ENCODE measurements at places on chromosomes 5 and 9. TPM values are rescaled to one million over a fixed set of nuclear protein-coding genes. Genes with fewer than 3 reads are reported as not detected.

The POLR3G gene
- 2.5 TPM for total RNA-seq

The TMC1 gene
- total RNA-seq, result 0.06 TPM

The GRXCR2 gene
- not detected for total RNA-seq

DNA sequence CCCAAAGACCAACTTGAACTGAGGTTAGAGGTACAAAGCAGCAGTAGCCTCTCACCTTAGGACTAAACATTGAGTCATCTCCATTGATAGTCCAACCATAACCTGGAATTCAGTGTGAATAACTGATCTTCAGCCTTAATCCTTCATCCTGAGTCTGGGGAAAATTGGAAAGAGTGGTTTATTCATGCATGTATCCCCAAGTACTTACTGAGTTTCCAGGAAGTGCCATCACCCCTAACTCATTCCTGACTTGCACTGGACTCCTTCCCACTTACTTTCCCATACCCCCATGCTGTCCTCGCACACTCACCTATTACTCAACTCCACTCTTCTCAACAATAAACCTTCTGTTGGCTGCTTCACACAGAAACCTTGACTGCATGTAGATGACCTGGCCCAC, 161.4 kb upstream of the ZNF462 start:
- DNase-seq, result no peak

DNA sequence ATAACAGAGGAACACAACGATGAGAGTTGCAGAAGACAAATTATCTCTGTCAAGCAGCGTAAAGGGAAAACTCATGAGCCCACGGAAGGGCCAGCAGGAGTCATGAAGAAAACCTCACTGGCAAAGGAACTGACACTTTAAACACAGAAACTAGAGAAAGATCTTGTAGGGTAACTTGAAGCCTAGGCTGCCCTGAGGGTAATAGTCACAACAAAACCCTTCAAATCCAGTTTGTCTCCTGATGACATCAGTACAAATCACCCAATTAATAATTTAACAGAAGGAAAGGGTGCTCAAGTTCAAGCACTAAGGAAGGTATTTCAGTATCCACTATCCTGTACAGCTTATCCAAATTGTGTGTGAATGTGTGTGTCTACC, 549.1 kb downstream of the MTRR start:
- no peak for DNase-seq

GRCh38 chr5:75457691-75458090, 53.7 kb downstream of the CERT1 start:
- no peak for DNase-seq

DNA sequence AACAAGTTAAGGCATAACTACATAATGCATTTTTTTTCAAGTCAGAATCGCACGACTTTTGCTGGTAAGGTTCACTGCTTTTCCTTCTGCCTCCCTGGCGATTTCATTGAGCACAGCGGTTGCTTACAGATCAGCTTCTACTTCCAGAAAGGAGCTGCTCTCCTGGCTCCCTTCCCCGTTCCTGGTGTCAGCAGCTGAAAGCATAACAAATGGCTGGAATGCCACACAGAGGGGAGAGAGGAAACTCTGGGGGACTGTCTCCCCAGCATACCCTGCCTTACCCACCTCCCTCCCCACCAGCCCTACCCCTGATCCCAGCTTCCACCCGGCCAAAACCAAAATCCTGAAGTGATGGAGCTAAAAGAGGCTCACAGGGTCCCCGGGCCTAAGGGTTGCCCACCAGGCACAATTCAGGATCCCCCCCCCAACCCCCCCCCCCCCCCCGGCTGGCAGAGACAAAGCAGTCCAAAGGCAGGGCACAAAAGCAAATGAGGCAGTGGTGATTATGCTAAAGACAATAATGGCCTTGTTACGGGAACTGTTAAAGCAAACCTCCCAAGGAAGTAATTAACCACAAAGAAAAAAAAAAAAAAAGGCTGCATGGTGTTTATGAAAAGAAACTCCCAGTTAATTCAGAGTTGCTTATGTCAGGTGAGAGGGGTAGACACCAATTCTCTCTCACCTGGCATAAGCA, 126.1 kb upstream of the WWC1 start:
- DNase-seq, result no peak

- no peak for DNase-seq
Measured at GRCh38 chr9:130479587-130479986, 34.8 kb downstream of the ASS1 start.

DNA sequence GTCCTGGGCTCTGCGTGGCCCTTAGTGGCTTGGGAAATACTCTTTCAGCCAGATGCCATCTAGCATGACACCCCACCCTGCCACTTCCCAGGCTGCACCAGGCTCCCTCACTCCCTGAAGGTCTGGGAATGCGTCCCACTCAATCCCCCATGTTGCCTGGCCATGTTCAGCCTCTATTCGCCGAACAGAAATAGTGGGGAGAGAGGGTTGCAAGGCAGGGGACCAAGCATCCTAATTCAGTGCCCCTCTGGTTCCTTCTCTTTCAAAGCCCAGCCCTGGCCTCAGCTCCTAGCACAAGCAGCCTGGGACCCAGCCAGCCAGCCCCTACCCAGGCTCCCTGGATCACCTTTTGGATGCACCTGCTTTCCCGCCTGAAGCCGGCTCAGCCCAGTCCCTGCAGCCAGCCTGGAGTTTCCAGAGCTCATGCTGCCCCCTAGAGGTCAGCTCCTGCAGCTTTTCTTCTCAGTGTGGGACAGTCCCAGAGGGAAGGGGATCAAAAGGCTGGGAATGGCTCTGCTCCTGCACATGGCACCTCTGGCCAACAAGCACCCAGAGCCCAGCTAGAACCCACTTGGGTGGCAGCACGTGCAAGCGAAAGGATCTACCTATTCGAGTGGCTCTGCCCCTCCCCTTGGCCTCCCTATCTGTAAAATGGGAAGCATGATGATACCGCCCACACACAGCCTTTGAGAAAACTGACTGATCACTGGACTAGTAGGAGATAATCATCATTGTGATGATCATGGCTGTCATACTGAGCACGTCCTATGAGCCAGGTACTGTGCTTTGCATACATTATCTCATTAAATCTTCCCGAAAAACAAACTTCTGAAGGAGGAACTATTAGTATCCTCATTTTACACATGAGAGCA, 48.7 kb upstream of the C5orf58 start:
- peak; percentile 57 for DNase-seq

- no peak for DNase-seq
Measured at GRCh38 chr9:131279863-131280570, 3.7 kb upstream of the FAM78A start.

The ZNF454 gene
- not detected for total RNA-seq

DNA sequence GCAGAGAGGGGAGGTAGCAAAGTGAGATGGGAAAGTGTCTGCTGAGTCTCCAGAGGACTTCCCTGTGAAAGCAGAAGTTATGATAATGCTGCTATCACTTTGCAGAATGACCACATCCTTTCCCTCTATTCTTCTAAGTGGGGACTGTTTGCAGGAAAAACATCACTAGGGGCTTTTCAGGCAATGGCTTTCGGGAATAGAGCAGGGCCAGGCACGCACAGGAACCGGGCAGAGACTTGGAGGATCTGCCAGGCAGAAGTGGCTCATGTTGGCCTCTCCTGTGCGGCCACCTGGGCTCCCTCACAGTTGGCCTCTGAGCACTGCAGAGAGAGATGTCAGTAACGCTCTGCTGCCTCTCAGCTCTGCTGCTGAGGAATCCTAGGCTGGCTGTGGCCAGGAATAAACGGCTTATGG, 214.7 kb downstream of the MAST4 start:
- DNase-seq, result no peak

GRCh38 chr9:130036099-130036498, 6.9 kb downstream of the FNBP1 start:
- no peak for DNase-seq

- no peak for DNase-seq
Measured at GRCh38 chr9:97697837-97698236, 697 bp upstream of the XPA start.

GRCh38 chr9:127660886-127661741, 45.7 kb upstream of the CFAP157 start:
- no peak for DNase-seq

The IRX2 gene
- 16.7 TPM for total RNA-seq

The DMRT2 gene
- total RNA-seq, result not detected

DNA sequence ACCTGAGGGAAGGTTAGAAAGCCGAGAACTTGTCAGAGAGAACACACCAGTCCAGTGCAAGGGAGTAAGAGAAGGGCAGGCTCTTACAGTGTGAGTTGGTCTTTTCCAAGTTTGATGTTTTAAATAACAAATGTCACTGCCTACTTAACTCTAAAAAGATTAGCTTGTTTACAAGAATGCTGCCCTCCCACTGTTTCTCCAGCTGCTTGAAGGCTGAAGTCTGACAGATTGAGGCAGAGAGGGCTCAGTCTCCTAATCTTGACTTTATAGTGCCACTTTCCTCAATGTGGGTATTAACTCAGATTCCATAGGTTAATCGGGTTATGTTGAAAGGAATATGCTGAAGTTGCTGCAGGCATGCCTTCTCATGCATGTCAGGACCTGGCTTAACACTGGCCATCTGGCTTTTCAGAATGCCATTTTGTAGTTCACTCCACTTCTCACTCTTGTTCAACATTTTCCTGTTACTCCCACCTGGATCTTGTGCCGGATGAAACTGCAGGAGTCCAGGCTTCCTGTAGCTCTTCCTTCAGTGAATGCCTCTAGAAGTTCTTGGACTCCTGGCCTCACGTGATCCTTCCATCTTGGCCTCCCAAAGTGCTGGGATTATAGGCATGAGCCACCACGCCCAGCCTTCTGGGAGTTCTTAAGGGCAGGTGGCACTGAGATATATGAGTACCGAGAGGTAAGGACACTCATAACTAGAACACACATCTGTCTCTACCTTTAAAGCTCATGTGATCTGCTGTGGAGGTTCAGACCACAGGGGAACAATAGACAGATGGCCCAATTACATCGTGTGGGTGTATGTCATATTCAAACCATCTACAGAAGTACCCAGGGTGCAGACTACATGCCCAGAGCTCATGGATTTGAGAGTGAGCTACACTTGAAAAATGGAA, 249.7 kb downstream of the ARHGAP26 start:
- DNase-seq, result no peak

- peak; percentile 48 for DNase-seq
Measured at GRCh38 chr5:135249658-135250057, 149.4 kb downstream of the MACROH2A1 start.

DNA sequence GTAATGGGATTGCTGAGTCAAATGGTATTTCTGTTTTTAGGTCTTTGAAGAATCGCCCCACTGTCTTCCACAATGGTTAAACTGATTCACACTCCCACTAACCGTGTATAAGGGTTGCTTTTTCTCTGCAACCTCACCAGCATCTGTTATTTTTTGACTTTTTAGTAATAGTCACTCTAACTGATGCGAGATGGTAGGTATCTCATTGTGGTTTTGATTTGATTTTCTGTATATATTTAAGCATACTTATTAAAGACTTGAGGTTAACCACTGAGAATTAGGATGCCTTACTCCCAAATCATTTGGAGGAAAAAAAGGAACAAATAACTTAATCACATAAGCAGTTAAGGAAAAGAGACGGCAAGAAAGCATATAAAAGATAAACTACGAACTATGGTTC, 181.6 kb upstream of the FST start:
- no peak for DNase-seq

- no peak for DNase-seq
Measured at GRCh38 chr5:168263121-168263520, 28.3 kb upstream of the WWC1 start.

- DNase-seq, result peak; percentile 39
Measured at GRCh38 chr9:22240619-22241018, 206.0 kb upstream of the DMRTA1 start.

The IL9 gene
- total RNA-seq, result not detected

The FABP6 gene
- not detected for total RNA-seq

DNA sequence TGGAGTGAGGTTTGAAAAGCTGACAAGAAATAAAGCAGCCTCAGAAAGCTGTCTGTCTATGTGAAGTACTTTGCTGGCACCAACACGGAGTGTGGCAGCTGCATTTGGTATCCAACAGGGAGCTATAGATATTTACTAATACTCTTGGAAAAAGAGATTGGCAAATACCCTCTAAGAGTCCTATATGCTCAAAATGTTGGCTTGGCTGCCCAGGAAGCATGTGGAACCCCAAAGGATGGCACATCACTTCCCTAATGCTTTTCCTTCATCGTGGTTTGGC, 398.3 kb downstream of the TLE4 start:
- DNase-seq, result no peak

DNA sequence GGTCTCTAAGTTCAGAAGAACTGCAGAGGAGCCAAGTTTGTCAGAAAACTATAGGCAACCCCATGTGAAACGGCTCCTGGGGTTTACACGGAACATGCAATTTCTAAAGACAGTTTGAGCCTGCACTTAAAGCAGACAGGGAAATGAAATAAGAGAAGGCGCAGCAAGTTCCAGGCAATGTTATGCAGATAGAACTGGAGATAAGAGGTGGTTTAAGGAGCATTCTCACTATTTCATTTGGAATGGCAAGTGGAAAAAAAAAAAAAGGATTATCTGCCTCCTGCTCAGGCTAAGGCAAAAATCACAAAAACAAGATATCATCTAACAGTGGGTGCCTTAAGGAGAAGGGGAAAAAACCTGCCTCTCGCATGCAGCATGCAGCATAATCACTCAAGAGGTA, 2252.4 kb downstream of the MAT2B start:
- DNase-seq, result no peak

GRCh38 chr5:95414451-95414850, 23.3 kb downstream of the FAM81B start:
- no peak for DNase-seq

DNA sequence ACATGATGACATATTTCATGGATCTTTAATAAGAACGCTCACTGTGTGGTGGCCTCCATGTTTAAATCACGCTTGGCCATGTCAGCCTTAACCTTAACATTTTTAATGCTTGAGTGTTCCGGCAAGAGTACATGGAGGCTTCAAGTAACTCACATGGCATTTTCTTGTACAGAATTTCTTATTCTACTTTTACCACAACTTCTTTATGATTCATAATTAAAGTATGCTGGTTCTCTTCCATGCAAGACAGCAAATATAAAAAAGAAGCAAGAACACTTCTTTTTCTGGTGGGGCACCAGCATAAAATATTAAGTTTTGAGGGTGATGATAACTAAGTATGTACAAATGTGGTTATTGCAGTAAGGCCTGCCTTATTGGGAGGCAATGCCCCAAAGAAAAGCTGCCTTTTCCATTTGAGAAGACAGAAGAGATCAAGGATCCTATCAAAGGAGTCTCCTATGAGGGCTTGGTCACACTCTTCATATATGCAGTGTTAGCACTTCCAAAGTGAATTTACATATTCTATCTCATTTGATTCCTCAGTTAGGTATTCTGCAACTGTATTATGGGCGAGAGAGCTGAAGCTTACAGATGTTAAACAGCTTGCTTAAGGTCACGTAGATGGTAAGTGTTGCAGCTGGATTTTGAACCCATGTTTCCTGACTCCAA, 382.7 kb upstream of the MEF2C start:
- DNase-seq, result no peak

The PCDHGB2 gene
- total RNA-seq, result not detected
